ENCODE measurements at places on chromosomes 7 and 10.

DNA sequence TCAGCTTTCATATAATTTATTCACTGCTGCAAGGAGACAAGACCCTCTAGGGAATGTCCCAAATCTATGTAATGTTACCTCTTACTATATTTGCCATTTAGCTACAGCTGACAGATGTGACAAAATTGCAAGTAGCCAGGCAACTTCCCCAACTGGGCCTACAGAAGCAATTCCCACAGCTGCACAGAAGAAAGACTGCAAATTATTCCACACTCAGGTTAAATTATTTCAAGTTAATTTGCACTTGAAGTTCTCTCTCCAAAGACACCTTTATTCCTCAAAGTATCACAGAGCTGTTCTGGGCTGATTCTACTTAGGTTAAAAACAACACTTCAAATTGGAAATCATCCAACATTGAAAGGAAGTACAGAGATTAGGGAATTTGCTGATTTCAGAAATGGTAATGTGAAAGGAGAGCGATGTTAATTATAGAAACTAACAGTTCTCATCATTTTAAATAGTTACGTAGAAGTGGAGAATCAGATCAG, 133.6 kb downstream of the THSD7A start:
- DNase-seq = no peak

GRCh38 chr10:28280652-28281051, 22.2 kb downstream of the MPP7 start:
- no peak for DNase-seq

DNA sequence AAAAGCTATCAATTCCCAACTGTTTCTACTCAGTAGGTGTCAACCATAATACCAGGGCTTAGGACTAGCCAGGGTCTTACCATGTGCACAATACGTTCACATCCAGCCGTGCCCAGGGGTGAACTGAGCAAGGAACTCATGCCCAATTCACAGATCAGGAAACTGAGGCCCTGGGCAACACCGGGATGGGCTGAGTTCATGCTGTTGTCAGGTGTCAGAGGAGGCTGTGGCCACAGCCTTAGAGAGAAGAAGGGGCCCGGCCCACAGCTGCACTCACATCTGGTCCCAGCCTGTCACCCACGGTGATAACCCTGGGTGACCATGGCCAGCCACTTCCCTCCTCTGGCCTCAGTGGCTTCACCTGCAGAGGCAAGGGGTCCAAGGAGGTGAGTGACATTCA, 92.0 kb downstream of the FAM53B start:
- no peak for DNase-seq

- no peak for DNase-seq
Measured at GRCh38 chr7:157532068-157532467, 195.3 kb downstream of the DNAJB6 start.

DNA sequence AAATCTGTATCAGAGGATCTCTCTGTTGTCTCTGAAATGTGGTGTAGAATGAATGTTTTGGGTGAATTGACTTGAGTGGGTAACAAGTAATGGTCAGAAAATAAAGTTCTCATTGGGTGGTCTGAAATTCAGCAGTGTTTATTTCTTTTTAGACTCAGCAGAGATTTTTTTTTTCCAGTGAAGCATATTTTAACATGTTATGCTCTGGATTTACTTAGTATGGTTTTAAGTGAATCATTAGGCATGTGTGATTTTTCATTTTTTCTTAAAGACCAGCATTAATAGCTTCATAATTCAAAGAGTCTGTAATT, 63.5 kb downstream of the REEP3 start:
- DNase-seq = no peak

GRCh38 chr7:53048638-53049037, 13.2 kb downstream of the POM121L12 start:
- DNase-seq = no peak

DNA sequence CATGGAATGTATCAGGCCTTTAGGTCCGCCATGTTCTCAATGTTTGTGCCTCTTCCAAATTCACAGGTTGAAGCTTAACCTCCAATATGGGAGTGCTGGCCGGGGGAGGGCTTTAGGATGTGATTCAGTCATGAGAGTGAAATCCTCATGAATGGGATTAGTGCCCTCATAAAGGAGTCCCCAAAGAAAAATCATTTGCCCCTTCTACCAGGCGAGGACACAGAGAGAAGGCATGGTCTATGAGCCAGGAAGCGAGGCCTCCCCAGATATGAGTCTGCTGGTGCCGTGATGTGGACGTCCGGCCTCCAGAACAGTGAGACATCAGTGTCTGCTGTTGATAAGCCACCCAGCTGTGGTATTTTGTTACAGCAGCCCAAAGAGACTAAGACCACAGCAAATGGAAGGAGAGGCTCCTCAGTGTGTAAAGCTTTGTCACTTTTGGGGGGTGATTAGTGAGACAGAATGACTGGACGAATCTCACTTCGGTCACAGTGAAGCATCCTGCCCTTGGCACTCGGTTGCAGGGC, 231.3 kb upstream of the KLF6 start:
- no peak for DNase-seq

- no peak for DNase-seq
Measured at GRCh38 chr10:34627741-34628140, 187.4 kb downstream of the PARD3 start.

GRCh38 chr10:95626500-95626899, 30.0 kb downstream of the ALDH18A1 start:
- DNase-seq = no peak

DNA sequence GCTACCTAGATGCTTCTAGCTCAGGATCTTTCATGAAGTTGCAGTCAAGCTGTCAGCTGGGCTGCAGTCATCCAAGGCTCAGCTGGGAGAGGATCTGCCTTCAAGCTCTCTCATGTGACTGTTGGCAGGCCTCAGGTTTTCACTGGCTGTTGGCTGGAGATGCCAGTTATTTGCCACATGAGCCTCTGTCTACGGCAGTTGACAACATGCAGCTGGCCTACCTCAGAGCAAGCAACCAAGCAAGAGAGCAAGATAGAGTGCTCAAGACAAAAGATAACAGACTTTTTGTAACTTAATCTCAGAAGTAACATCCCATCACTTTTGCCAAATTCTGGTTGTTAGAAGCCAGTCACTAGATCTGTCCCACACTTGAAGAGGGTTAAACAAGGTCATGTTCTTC, 125.8 kb downstream of the TPST1 start:
- DNase-seq = no peak

- DNase-seq = no peak
Measured at GRCh38 chr10:117366741-117367140, 8.5 kb downstream of the PDZD8 start.

GRCh38 chr10:73366381-73367298, 8.0 kb upstream of the CFAP70 start:
- no peak for DNase-seq

GRCh38 chr7:100640517-100641440, 573 bp downstream of the TFR2 start:
- no peak for DNase-seq

- no peak for DNase-seq
Measured at GRCh38 chr7:105268056-105268455, 120.7 kb downstream of the SRPK2 start.

DNA sequence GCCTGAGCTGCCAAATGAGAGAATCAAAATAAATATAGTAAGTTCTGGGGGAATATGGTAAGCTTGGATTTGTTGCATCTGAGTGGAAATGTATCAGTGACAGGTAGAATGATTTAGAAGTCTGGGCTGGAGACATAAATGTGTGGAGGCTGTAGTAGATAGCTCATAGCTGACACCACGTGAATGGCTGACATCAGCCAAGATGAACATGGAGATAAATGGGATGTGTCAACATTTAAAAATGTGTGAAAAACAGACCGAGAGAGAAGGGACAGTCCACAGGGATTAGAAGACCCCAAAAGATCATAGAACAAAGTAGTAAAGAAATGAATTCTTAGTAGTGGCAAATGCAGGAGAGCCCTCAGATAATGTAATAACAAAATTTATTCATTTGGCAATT, 40.9 kb downstream of the NAMPT start:
- DNase-seq = no peak

DNA sequence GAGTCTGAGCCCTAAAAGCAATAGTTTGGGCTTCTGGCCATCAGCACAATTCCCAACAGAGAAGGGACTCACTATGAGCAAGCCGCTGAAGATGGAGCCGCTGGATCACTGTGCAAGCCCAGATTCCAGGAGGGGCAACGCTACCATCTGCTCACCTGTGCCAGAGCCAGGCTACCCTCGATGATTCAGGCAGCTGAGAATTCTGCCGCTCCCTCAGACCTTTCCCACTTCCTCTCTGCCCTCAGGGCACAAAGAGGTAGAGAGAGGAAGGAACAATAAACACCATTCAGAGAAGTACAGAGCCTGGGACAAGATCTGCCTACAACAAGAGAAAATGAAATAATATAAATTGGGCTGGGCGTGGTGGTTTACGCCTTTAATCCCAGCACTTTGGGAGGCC, 98.1 kb downstream of the MYOF start:
- no peak for DNase-seq

DNA sequence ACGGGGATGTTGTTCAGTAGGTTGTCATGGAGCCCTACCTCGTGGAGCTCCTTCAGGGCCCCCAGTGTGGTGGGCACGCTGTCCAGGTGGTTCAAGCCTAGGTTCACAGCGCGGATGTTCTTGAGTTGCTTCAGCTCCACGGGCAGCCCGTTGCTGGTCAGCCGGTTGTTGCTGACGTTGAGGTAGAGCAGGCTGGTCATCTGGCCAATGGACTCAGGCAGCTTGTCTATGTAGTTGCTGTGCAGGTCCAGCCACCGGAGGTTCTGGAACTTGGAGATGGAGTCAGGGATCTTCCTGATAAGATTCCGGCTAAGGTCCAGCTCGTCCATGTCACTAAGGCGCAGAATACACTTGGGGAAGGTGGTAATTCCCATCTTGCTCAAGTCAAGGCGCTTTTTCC, 26.0 kb downstream of the LRRC18 start:
- no peak for DNase-seq

GRCh38 chr10:119516381-119517234, 25.9 kb downstream of the RGS10 start:
- DNase-seq = no peak

DNA sequence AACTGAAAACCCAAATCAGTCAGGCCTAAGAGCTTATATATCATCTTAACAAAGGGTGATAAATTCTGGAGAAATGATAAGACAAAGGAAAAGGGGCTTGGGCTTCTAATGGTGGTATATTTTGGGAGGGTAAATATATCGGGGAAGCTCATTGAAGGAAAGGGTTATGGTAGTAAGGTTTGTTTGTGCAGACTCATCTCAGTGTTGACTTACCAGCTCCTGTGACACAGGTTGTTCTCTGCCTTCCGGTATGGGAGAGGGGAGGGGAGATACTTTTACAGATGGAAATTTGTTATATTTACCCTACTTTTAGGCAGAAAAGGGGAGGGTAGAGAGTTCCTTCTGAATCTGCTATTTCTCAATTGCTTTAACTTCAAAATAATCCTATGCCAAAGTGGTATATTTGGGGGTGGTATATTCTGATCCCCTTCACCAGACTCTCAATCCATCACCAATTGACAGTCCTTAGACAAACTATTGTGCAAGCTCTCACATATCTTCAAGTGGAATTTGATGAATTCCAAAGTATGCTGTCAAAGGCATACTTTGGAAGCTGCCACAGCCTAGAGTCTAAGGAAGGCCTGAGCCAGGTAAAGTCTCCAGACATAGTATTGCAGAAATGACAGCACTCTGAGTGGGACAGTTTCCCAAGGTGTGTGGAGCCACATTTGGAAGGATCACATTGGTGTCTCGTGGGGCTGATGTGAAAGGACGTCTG, 13.3 kb upstream of the PAPSS2 start:
- no peak for DNase-seq

DNA sequence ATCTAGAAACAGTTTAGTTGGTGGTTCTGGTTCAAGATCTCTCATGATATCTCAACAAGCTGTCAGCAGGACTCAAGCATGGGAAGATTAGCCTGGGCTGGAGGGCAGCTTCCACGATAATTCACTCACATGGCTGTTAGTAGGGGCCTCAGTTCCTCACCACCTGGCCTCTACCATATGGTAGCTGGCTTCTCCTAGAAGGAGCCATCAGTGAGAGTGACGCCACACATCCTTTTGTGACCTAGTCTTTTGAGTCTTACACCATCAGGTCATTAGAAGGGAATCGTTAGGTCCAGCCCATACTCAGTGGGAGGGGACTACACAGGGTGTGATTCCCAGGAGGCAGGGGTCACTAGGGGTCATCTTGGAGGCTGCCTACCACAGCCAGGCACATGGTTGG, 239.3 kb upstream of the PLPP4 start:
- DNase-seq = no peak

DNA sequence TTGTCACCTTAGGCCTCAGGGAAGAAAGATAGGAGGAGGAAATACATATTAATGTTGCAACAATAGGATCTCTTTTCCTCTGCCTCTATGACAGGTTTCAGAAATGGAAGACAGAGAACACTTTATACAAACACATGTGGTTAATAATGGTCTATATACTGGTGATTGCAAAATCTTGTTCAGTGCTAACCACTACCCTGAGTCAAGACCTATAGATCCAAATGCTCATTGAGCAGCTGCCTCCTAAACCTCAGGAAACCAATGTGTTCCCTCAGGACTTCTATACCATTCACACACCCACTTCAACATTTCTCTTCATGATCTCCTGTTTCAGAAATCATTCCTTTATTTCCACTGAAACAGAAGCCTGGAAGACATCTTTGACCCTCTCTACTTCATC, 32.5 kb upstream of the VWDE start:
- no peak for DNase-seq

DNA sequence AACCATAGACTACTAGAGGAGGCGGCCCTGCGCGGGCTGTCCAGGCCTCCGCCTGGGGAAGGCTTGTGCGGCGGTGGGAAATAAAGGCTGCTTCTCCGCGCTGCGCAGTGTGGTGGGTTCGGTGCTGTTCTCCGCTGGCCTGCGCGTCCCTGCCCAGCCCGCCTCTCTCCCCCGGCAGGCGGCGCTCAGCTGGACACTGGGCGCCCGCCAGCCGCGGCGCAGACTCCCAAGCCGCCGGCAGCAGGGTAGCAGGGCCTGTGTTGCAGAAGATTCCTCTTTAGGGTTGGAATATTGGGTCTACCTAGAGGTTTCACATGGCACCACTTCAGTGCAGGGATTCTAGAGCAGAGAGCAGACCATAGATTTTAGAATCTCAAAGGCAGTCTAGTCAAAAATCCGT, 66.1 kb upstream of the ZPBP start:
- DNase-seq = no peak

GRCh38 chr10:27944005-27944404, 54.9 kb downstream of the ODAD2 start:
- no peak for DNase-seq

- DNase-seq = no peak
Measured at GRCh38 chr7:90613088-90613498, 17.0 kb downstream of the CDK14 start.

GRCh38 chr7:112877691-112878460, 87.7 kb upstream of the TMEM168 start:
- DNase-seq = no peak

DNA sequence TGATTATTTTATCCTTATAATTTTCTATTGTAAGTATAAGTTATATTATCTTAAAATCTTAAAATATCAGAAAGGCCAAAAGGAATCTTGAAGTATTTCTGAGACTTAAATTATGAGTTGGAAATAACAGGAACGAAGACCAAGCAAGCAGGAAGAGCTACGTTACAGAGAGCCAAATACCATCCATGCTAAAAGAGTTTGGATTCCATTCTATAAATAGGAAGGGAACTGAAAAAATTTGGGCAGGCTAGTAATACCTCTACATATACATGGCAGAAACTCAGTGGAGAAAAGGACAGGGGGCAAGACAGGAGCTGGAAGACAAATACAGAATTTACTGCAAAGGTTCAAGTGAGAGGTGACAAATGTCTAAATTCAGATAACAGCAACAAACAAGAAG, 16.7 kb downstream of the ITGB1 start:
- DNase-seq = no peak

GRCh38 chr10:61376908-61377368, 76.2 kb downstream of the TMEM26 start:
- no peak for DNase-seq

All from stimulated activated CD4-positive, alpha-beta T cell treated with anti-CD3 and anti-CD28 coated beads, Interleukin-1b, Interleukin-23, amount 100 ng/mL, for 1 hour (primary cell).